ENCODE measurements at places on chromosomes 3 and 15. TPM values are rescaled to one million over a fixed set of nuclear protein-coding genes. Genes with fewer than 3 reads are reported as not detected.

Gene MOBP
- total RNA-seq: 0.57 TPM

Gene SLC12A8
- total RNA-seq: 16.8 TPM

GRCh38 chr3:161409858-161410257 is 38.5 kb upstream of the SPTSSB start:
- H3K4me1 ChIP-seq: peaks cover 53% of the 10 kb centered on the region
- peak overlapping the region; percentile 2 for H3K27ac ChIP-seq

Gene NEO1
- total RNA-seq: 35.1 TPM

DNA sequence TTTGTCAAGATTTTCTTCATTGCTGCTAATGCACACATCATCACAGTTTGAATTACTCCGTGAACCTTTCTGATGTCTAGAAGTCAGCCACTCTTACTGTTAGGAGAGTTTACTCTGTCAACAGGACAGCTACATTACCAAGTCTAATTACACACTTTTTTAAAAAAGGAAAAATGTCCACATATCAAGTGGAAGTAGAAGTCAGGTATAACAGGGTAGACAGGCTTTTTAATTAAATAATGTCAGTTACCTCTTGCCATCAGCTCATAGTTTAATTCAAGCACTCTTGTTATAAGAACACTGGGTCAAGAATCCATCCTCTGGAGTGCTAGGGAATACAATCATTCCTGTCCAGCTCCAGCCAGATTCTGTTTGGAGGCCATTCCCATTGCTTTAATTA is 232.8 kb downstream of the TAFA4 start:
- no peaks in the 10 kb centered on the region for H3K27me3 ChIP-seq
- H3K4me1 ChIP-seq: no peaks in the 10 kb centered on the region
- H3K27ac ChIP-seq: no peak overlapping the region

GRCh38 chr3:100103558-100104441 is 10.5 kb downstream of the FILIP1L start:
- peaks cover 61% of the 10 kb centered on the region for H3K4me1 ChIP-seq
- H3K27ac ChIP-seq: no peak overlapping the region
- DNase-seq: no peak
- H3K4me3 ChIP-seq: no peak overlapping the region

Gene TP53BP1
- total RNA-seq: 36.2 TPM

Gene CPEB1
- 7.6 TPM for total RNA-seq

Gene TMEM108
- total RNA-seq: not detected

Gene CCDC191
- 5.9 TPM for total RNA-seq

DNA sequence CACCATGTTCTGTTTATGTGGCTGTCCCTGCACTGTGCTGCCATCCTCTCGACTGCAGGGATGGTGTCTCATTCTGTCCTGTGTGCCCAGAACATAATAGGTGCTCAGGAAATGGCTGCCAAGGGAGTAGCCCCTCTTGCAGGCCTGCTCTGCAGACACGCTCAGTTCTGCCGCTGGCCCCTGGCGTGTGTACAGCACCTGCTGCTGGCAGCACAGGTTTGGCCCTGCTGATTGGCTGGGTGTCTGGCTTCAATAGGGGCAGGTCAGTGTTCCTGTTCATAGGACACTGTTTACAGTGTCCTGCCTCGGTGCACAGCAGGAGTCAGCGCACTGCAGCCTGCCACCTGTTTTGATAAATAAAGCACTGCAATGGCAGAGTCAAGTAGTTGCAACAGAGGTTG is 146.9 kb downstream of the DNAJB8 start:
- no peaks in the 10 kb centered on the region for H3K27me3 ChIP-seq
- H3K36me3 ChIP-seq: no peaks in the 10 kb centered on the region
- no peak overlapping the region for H3K4me3 ChIP-seq
- DNase-seq: no peak
- no peak overlapping the region for H3K27ac ChIP-seq

Gene ADAMTS7
- total RNA-seq: 1.4 TPM

GRCh38 chr3:58164906-58165821 is 45.6 kb downstream of the DNASE1L3 start:
- H3K4me1 ChIP-seq: peaks cover 44% of the 10 kb centered on the region
- no peak overlapping the region for H3K27ac ChIP-seq
- peaks cover 59% of the 10 kb centered on the region for H3K36me3 ChIP-seq
- no peak for DNase-seq
- no peak overlapping the region for H3K4me3 ChIP-seq
- H3K27me3 ChIP-seq: no peaks in the 10 kb centered on the region

DNA sequence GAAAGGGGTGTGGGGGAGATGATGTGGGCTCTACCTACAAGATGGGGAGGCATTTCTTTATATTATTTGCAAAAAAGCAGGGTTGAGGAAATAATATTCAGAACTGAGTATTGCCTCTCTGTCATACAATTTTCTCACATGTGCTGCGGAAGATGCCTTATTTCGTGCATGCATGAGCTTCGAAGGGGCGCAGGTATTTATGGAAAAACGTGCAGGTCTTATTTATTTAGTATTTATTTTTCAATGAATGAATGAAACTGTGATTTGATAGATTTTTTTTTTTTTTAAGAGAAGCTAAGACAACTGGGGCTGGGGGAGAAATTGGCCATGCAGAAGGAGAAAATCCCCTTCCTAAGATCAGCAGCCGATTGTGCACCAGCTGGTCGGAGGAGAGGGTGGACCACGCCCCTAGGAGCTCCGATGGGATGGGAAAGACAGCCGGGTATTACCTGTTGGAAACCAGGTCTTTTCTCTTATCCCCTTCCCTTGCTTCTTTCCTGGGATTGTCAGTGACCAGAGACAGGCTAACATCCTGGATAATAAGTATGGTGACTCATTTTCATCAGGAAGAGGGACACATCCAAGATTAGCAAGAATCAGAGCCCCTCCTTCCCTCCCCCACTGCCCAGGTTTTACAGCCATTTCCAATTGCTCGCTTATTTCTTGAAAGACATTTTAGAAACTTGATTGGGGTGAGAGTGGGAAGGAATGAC is 875 bp downstream of the GAP43 start:
- H3K4me3 ChIP-seq: no peak overlapping the region
- H3K27me3 ChIP-seq: peaks cover 45% of the 10 kb centered on the region
- H3K36me3 ChIP-seq: no peaks in the 10 kb centered on the region
- no peak overlapping the region for H3K27ac ChIP-seq
- DNase-seq: no peak
- no peaks in the 10 kb centered on the region for H3K4me1 ChIP-seq

Gene PSTPIP1
- not detected for total RNA-seq

DNA sequence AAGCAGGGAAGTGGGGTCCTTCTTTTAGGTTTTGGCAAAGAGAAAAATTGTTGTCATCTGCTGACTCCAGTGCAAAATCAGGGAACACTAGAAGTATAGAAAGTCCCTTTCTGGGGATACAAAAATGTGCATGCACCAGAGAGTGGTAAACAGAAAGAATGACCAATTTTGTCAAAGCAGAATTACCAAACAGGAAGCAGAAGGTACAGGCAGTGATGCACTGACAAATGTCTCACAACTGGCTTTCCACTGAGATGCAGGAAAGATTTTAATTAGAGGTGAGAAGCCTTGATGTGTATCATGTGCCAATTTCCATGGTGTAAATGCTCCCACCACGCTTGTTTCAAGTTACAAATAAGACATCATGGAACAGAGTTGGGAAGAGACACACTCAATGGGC is 66.0 kb downstream of the TRIM69 start:
- no peaks in the 10 kb centered on the region for H3K4me1 ChIP-seq
- DNase-seq: no peak
- H3K27ac ChIP-seq: no peak overlapping the region
- no peaks in the 10 kb centered on the region for H3K36me3 ChIP-seq
- H3K27me3 ChIP-seq: peaks cover 22% of the 10 kb centered on the region

DNA sequence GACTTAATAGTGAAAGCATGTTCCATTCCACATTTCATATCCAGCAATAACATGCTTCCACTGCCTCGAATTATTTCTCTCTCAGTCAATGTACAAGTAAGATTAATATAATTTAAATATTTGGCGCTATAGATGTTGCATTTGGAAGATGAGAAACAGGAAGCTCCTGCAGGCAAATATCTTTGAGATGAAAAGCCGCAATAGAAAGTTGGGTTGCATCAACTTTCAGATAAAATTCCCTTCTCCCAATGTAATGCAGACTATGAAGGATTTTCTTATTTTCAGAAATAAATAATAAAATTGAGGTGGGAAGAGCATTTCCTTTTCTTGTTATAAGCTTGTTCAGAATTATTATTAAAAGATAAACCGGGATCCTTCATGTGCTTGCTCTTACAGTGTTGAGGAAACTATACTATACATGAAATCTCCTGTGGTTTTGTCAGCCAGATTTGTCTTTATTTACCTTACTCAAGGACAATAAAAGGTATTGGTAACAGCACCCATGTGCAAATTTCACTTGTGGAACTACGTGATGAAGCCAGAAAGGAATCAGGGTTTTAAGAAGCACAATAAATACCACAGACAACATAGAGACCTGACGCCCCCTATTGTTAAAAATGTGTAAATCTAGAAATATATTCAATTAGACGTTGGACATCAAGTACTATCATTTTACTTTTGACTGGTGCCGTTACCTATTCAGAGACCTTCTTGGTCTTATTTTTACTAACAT is 307.0 kb downstream of the ARPP21 start:
- no peak overlapping the region for H3K27ac ChIP-seq
- no peak overlapping the region for H3K4me3 ChIP-seq
- no peak for DNase-seq
- H3K36me3 ChIP-seq: no peaks in the 10 kb centered on the region

Gene GRK7
- total RNA-seq: not detected

Gene SERINC4
- 0.33 TPM for total RNA-seq

Gene DNAH12
- total RNA-seq: 0.92 TPM

DNA sequence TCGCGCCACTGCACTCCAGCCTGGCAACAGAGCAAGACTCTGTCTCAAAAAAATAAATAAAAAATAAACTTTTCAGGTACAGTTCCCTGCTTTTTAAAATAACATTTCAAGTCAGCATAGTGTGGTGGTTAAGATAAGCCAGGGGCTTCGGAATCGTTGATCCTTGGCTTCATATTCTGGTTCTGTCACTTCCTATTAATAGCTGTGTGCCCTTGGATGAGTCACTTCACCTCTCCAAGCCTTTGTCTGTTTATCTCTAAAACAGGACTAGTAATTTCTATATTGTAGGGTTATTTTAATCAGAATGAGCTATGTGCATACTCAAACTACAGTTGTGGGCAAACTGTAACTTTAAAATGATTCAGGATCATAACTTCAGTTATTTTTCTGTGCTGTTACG is 53.8 kb upstream of the SENP5 start:
- H3K4me3 ChIP-seq: no peak overlapping the region
- DNase-seq: no peak
- H3K36me3 ChIP-seq: peaks cover 34% of the 10 kb centered on the region
- H3K4me1 ChIP-seq: no peaks in the 10 kb centered on the region
- no peak overlapping the region for H3K27ac ChIP-seq
- no peaks in the 10 kb centered on the region for H3K27me3 ChIP-seq

GRCh38 chr3:18188491-18188890 is 236.6 kb downstream of the SATB1 start:
- H3K27me3 ChIP-seq: no peaks in the 10 kb centered on the region
- H3K4me1 ChIP-seq: no peaks in the 10 kb centered on the region
- H3K36me3 ChIP-seq: no peaks in the 10 kb centered on the region
- H3K27ac ChIP-seq: no peak overlapping the region
- DNase-seq: no peak

DNA sequence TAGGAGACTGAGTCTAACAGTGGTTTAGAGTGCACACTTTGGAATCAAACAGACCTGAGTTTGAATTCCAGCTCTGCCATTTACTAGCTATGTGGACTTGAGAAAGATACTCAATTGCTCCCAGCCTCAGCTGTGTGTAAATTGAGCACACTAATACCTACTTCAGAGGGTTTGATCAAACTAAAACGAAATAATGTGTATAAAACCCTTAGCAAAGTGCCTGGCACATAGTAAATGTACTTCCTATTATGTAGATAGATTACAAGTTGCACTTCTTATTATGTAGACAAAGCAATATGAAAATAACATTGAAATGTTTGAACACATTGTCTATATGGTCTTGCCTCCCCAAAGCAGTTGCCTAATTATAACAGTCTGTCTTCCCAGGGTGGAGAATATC is 180.6 kb downstream of the ANXA2 start:
- H3K36me3 ChIP-seq: peaks cover 3% of the 10 kb centered on the region
- H3K4me1 ChIP-seq: peaks cover 14% of the 10 kb centered on the region
- peaks cover 83% of the 10 kb centered on the region for H3K27me3 ChIP-seq
- H3K27ac ChIP-seq: no peak overlapping the region
- H3K4me3 ChIP-seq: no peak overlapping the region
- DNase-seq: no peak

Gene PEX5L
- not detected for total RNA-seq

Gene CORO2B
- total RNA-seq: 0.14 TPM

Gene GALNT15
- not detected for total RNA-seq

DNA sequence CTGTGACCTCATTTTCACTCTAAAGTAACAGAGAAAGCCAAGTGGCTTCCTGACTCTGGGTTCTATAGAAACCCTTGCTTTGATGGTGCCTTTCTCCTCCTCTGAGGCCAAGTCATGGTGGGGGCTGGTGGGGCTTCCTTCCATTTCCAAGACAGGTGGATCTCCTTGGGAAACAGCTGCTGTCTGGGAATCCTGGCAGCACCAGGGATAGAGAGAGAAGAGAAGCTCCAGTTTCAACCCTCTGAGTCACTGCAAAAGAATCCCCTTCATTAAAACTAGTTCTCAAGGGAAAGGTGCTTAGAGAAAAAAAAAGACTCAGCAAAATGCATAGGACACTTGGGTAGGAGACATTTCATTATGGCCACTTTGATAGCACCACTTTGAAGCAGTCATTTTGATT is 614.4 kb downstream of the FHIT start:
- DNase-seq: no peak
- no peak overlapping the region for H3K27ac ChIP-seq
- no peaks in the 10 kb centered on the region for H3K27me3 ChIP-seq
- no peak overlapping the region for H3K4me3 ChIP-seq
- H3K4me1 ChIP-seq: no peaks in the 10 kb centered on the region

Gene STAB1
- not detected for total RNA-seq

GRCh38 chr3:60531759-60532158 is 719.5 kb downstream of the FHIT start:
- no peaks in the 10 kb centered on the region for H3K27me3 ChIP-seq
- no peaks in the 10 kb centered on the region for H3K36me3 ChIP-seq
- H3K4me1 ChIP-seq: no peaks in the 10 kb centered on the region
- H3K27ac ChIP-seq: no peak overlapping the region
- no peak overlapping the region for H3K4me3 ChIP-seq

DNA sequence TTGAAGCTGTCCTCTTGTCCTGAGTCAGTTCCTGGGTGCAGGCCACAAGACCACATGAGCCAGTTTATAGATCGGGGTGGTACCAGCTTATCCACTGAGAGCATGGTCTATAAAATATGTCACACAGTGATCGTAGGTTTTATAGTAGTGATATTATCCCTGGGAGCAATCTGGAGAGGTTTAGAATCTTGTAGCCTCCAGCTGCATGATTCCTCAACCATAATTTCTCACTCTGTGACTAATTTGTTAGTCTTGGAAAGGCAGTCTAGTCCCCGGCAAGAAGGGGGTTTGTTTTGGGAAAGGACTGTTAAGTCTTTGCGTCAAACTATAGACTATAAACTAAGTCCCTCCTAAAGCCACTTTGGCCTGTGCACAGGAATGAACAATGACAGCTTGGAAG is 693.0 kb upstream of the CADM2 start:
- no peak for DNase-seq
- H3K27ac ChIP-seq: no peak overlapping the region
- no peaks in the 10 kb centered on the region for H3K27me3 ChIP-seq
- no peaks in the 10 kb centered on the region for H3K36me3 ChIP-seq
- H3K4me3 ChIP-seq: no peak overlapping the region

- H3K27me3 ChIP-seq: peaks cover 58% of the 10 kb centered on the region
- H3K36me3 ChIP-seq: no peaks in the 10 kb centered on the region
- no peak for DNase-seq
- no peak overlapping the region for H3K4me3 ChIP-seq
- no peaks in the 10 kb centered on the region for H3K4me1 ChIP-seq
- no peak overlapping the region for H3K27ac ChIP-seq
These were observed 3.3 kb upstream of the SLC38A3 start for GRCh38 chr3:50201573-50202315.

All from Calu3 (cell line).